Stimulated activated naive B cell treated with anti-CD40 and anti-IgM and Interleukin-4, amounts not matched to agents 10 μg/mL and 1 μg/mL and 100 μg/mL, for 72 hours (primary cell): ENCODE measurements at places on chromosomes 1 and 21.

GRCh38 chr1:191176131-191176530 lies 698.5 kb upstream of the BRINP3 start:
- H3K4me1 ChIP-seq: peaks cover 5% of the 10 kb centered on the region
- no peak overlapping the region for H3K4me3 ChIP-seq
- no peaks in the 10 kb centered on the region for H3K36me3 ChIP-seq
- H3K27me3 ChIP-seq: no peaks in the 10 kb centered on the region

- no peaks in the 10 kb centered on the region for H3K27me3 ChIP-seq
- peaks cover 10% of the 10 kb centered on the region for H3K4me1 ChIP-seq
- H3K4me3 ChIP-seq: no peak overlapping the region
Observed at GRCh38 chr1:92346866-92347640, 48.2 kb downstream of the RPAP2 start.

DNA sequence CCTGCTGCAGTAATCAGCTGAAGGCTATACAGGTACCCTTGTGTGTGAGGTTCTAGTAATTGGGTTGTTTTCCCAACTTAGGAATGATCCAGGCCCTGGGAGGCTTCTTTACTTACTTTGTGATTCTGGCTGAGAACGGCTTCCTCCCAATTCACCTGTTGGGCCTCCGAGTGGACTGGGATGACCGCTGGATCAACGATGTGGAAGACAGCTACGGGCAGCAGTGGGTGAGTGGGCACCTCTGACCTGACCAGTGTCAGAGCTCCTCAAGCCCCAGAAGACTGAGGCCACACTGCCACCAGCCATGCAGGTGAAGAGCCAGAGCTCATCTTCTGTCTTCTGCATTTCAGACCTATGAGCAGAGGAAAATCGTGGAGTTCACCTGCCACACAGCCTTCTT lies 27.7 kb downstream of the ATP1A1 start:
- H3K4me1 ChIP-seq: peaks cover 3% of the 10 kb centered on the region
- H3K4me3 ChIP-seq: no peak overlapping the region
- H3K27me3 ChIP-seq: no peaks in the 10 kb centered on the region
- no peak for DNase-seq

DNA sequence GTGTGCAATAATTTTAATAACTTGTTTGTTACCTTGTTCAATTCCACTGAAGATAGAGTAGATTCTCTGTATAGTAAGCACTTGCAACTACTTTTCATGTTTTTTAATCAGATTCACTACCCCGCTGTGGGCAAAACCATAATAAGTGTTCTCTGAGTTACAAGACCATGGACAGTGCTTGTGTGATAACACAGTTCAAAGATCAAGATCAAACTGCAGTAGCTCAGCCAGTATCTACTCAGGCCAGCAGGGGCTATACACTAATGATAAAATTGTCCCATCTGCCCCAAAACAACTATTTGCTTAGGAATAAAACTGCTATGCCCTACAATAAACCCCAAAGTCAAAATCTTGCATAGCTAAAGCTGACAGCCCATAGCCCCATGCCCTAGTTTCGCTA lies 129.6 kb downstream of the LRRC7 start:
- no peak overlapping the region for H3K27ac ChIP-seq
- no peaks in the 10 kb centered on the region for H3K4me1 ChIP-seq
- no peaks in the 10 kb centered on the region for H3K27me3 ChIP-seq
